Activated CD4-positive, alpha-beta T cell treated with anti-CD3 and anti-CD28 coated beads, Interleukin-2, amount 50 U/mL, for 4 hours (primary cell): ENCODE measurements at places on chromosomes 5 and 9.

DNA sequence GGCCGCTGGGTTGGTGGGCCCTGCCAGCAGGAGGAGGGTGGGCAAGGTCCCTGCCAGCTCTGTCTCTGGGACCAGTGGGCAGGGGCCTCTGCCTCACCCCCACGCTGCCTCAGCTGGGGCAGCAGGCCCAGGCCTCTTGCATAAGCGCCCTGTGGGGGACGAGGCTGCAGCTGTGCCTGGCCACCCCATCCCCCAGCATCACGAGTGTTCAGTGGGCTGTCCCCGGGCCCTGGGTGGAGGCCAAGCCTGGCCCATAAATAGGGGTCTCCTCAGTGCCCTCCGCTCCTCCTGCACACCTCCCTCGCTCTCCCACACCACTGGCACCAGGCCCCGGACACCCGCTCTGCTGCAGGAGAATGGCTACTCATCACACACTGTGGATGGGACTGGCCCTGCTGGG is at the start of gene PTGDS:
TSS of gene PTGDS (plus strand) at position 282 of the 400 bp plus-strand sequence. CDS start at position 357, 75 bp downstream.
- DNase-seq: no peak

DNA sequence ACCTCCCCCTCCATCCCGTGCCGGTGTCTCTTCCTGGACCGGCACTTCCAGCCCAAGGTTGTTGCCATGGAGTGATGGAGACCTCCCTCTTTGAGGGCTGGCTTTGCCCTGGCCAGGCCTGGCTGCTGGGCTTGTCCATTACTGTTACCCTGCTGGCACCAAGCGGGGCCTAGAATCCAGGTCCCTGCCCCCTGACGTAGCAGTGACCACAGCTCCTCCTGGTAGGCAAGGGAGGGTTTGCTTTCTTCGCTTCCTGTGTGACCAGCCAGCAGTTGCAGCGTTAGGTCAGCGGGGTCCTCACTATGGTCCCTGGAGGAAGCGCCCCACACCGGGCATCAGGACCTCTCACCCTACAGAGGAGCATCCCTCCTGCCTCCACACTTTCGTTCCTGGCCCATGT is 146.7 kb upstream of the COL5A1 start:
- DNase-seq: no peak

GRCh38 chr5:122177161-122177560 is 47.8 kb downstream of the ZNF474 start:
- no peak for DNase-seq

GRCh38 chr5:151463137-151464029 is 16.0 kb downstream of the SLC36A1 start:
- DNase-seq: no peak

- DNase-seq: no peak
Measured at GRCh38 chr5:177458912-177459350, 12.3 kb downstream of the PRR7 start.
